ENCODE measurements at places on chromosomes 6 and 20.

DNA sequence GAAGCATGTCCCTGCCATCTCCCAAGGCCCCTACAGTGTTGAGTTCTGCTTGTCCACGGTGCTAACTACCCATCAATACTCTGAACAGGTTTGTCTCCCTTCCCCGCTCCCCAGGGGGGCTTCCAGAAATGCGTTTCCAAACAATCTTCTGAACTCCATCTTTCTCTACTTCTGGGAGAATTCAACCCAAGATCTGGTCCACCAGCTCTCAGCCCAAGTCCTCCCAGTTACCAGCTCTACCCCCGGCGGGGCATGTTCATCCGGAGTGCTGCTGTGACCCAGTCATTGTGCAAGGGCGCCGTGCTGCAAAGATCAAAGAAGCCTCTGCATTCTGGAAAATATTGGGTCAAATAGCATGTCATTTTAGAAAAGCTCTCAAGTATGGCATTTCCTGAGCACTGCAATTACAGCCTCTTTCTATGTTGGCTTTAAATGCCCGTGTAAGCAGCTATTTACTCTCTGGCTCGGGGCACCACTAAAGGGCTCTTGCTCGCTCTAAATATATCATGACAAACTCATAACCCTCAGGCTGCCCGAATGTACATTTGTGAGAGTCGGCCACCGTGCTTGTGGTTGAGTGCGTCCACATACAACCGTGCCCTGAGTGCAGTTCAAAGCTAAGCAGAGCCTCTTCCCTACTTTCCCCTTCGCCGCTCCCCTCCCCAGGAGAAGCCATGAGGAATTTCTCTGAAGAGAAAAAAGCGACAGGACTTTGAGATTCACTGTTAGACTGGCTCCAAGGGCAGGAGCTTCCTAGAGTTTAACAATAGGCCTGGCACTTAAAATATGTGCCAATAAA, 71.6 kb downstream of the BANF2 start:
- no peaks in the 10 kb centered on the region for H3K4me1 ChIP-seq
- H3K36me3 ChIP-seq: no peaks in the 10 kb centered on the region
- no peak for DNase-seq
- no peak overlapping the region for H3K27ac ChIP-seq

DNA sequence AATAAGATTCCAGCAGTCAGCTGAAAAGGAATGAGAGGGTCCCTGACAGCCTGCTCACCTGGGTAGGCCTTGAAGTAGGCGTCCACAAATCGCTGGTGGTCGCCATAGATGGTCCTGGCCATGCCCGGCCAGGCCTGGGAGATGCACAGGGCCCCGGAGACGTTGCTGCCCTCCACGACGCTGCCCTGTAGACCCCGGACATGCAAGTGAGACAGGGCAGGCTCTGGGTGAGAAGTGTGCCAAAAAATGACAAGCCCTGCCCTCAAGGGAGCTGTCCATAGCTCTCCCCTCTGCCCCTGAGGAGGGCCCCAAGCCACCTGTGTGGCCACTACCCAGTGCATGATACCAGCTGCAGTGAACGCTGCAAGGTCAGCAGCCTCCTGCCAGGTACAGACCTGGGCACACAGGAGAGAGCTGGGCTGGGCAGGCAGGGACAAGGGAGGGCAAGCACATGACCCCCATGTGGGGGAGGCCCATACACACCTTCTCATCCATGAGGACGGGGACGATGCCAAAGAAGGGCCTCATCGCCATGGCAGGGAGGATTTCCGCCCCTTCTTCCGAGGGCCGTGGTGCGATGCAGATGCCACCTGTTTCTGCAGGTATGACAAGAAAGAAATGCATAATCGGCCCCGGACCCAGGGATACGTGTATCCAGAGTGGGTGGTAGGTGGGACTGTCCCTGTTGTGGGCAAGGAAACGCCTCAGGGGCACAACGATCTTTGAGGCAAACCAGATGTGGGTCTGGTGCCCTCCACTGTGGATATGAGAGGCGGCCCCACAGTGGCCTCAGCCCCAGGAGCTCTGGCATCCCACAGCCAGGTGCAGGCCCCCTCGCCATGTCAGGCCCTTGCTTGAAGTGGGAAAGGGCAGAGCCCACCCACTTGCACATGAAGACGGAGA, 21.2 kb upstream of the APMAP start:
- H3K4me3 ChIP-seq: no peak overlapping the region
- no peaks in the 10 kb centered on the region for H3K36me3 ChIP-seq
- H3K27me3 ChIP-seq: no peaks in the 10 kb centered on the region
- peaks cover 16% of the 10 kb centered on the region for H3K4me1 ChIP-seq
- no peak overlapping the region for H3K27ac ChIP-seq

DNA sequence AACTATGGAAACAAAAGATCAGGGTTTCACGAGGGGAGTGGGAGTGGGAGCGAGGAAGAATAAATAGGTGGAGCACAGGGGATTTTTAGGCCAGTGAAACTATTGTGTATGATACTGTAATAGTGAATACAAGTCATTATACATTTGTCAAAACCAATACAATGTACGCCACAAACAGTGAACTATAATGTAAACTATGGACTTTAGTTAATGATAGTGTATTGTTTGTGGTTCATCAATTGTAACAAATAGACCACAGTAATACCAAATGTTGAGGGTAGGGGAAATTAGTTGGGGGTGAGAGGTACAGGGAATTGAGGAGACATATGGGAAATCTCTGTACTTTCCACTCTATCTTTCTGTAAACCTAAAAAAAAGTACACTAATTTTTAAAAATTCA, 218.4 kb downstream of the FRK start:
- H3K36me3 ChIP-seq: no peaks in the 10 kb centered on the region
- H3K4me3 ChIP-seq: no peak overlapping the region
- no peak overlapping the region for H3K27ac ChIP-seq
- H3K27me3 ChIP-seq: 0 out of 2 replicates have a peak, but pooled peaks cover 4% of the 10 kb centered on the region
- no peaks in the 10 kb centered on the region for H3K4me1 ChIP-seq

- H3K4me1 ChIP-seq: peaks cover 18% of the 10 kb centered on the region
- no peak overlapping the region for H3K27ac ChIP-seq
- DNase-seq: no peak
- no peaks in the 10 kb centered on the region for H3K27me3 ChIP-seq
These were observed 57.5 kb downstream of the SNRNP48 start for GRCh38 chr6:7647504-7647903.

DNA sequence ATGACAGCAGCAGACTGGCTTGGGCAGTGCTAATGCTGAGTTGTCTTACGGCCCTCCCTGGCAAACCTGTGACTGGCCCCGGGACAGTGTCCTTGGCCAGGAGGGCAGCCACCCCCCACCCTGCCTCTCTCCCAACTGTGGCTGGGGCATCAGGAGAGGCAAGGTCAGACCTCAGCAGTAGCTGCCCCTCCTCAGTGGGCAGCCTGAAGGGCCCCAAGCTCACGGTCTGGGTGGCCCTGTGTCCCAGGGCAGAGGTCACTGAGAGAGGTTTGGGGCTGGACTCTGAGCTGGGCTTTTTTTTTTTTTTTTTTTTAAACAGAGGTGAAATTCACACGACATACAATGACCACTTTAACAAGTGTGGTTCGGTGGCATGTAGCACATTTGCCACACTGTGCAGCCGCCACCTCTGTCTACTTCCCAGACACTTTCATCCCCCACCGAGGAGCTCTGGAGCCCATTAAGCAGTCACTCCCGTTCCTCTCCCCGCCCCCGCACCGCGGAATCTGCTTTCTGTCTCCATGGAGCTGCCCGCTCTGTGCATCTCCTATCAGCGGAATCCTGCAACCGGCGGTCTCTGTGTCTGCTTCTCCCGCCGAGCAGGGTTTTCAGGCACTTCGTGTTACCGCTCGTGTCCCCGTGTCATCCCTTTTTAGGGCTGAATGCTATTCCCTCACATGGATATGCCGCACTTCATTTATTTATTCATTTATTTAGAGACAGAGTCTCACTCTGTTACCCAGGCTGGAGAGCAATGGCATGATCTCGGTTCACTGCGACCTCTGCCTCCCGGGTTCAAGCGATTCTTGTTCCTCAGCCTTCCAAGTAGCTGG, 67.9 kb upstream of the GATA5 start:
- no peak overlapping the region for H3K27ac ChIP-seq
- H3K36me3 ChIP-seq: no peaks in the 10 kb centered on the region
- no peaks in the 10 kb centered on the region for H3K27me3 ChIP-seq
- H3K4me1 ChIP-seq: no peaks in the 10 kb centered on the region
- no peak for DNase-seq
- no peak overlapping the region for H3K4me3 ChIP-seq
